ENCODE measurements at places on chromosomes 5 and 9.

DNA sequence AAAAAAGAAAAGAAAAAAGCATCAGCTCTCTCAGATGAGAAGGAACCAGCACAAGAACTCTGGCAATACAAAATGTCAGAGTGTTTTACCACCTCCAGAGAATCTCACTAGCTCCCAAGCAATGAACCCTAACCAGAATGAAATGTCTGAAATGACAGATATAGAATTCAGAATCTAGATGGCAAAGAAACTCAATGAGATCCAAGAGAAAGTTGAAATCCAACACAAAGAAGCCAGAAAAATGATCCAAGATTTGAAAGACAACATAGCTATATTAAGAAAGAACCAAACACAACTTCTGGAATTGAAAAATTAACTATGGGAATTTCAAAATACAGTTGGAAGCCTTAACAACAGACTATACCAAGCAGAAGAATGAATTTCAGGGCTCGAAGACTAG, 396.3 kb downstream of the PDE4D start:
- no peak for DNase-seq

DNA sequence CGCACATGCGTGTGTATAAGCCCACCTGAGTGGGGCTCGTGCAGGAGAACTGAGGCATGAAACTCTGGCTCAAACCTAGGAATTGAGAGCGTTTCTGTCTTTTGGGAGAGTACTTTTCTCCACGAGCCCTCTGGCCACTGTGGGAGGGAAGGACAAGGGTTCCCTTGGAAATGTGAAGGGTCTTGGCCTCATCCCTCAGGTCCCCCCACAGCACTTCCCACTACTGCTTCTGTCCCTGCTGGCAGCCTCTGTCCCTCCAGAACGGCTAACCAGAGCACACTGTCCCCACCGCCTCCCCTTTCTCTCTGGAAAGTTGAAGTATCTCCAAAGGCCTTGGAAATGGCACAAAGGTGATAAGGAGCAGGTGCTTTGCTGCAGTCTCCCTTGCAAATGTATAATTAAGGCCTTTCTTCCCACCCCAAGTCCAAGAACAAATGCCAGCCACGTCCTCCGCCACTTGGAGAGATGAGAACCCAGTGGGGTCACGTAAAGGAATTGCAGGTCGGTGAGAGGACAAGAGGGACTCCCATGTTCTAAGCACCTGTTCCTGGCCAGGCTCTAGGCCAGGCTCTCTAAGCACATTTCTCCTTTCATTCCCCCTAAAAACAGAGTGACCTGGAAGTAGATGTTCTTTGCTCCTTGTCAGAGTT, 107.9 kb upstream of the LMX1B start:
- no peak for DNase-seq

- no peak for DNase-seq
These were observed 429.9 kb downstream of the GABRG2 start for GRCh38 chr5:162497455-162497854.

GRCh38 chr5:85030316-85031084, 645.8 kb upstream of the EDIL3 start:
- DNase-seq: no peak

- no peak for DNase-seq
These were observed 208.1 kb upstream of the S1PR3 start for GRCh38 chr9:88782931-88783710.

DNA sequence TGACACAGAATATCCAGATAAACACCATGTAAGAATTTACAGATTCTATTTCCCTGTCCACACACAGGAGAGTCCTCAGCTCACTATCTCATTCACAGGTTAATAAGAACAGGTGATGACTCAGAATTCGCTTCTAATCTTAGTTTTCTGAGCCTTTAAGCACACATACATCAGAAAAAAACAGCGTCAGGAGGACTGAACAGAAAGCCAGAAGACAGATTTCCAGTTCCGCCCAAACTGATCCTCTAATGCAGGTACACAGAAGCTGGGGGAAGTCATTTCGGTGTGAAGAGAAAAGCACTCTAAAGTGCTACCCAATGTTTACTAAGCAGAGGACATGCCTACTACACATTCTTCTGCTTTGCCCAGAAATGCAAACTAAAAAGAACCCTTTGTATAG, 1.6 kb downstream of the CEMIP2 start:
- no peak for DNase-seq

DNA sequence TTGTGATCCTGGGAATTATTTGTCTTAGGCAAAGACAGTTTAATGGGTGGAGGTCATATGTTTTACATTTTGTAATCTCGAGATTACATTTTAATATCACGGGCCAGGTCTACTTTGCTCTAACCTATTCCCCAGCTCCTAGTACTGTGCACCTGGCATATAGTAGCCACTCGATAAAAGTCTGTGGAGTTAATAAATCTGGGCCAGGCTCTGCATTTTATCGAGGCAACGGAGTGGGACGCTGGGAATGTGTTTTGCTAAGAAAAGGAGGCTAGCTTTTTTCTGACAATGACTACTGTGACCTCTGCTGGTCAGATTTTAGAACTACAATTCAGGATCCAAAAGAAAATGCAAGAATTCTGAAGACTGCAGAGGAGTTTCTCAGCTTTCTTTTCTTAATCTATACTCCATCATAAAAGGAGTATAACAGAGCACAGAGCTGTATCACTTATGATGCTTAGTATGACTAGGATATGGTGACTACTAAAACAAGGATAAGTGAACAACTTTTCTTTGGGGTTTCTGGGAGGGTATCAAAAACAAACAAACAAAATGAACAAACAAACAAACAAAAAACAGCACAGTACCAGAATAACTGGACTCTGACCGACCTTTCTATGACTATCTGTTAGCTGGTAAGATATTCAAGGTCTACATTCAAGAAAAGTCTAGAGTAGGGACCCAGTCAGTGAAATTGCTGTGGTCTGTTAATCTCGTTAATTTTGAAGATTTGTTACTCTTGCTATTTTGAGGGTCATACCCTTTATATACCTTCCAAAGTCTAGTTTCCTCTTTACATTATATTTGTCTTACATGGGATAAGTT, 46.1 kb upstream of the CER1 start:
- DNase-seq: no peak

GRCh38 chr5:138775034-138775433, 21.8 kb downstream of the CTNNA1 start:
- DNase-seq: no peak

DNA sequence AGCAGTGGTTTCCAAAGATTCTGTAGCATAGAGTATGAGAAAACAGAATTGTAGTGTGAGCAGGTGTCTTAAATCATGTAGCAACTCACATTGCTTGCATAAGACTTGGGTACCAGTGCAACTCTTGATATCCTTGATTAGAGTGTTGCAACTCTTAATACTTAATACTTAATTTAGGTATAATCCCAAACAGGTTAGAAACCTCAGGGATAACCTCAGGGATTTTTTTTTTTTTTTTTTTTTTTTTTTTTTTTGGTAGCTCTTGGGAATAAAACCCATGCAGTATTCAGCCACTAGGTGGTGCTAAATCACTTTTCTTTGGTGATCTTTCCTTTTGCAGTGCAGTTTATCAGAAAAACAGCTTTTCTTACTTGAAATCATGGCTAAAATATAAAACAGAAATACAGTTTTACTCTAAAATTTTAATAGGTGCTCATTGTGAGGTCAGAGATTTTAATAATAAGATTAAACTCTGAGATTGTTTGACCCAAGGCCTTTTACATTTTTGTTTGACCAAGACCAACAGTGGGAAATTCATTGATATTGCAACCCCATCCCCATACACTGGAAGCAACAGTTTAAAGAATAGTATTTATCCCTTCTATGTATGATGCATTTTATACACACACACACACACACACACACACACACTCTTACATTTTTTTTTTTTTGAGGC, 55.3 kb downstream of the ERAP1 start:
- DNase-seq: no peak

- no peak for DNase-seq
These were observed 21.4 kb downstream of the WDR70 start for GRCh38 chr5:37400501-37400900.

DNA sequence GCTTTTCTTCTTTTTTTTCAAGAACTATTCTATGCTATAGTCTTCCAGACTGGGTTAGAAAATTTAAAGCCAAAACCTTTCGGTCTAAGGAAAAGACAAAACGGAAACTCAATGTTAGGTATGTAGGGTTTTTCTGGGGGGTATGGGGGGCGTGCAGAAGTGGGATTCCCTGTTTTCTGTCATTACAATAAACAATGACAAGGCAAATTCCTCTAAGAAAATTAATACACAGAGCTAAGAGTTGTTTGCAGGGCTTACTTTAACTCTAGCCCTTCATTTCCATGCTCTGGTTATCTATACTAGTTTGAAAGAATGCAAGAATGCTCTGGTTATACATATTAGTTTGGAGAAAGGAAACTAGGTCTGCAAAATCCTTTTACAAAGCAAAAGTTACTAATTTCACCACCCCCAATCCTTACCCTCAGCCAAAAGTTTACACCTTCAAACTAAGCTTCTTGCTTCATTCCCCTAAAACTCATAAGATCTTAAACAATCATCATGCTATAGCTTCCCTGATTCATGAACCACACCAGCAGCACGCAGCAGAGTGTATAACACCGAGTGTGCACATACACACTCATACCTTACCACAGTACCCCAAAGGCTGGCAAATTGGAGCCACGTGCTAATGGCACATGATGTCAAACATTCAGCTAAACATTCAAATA, 89.1 kb upstream of the NR5A1 start:
- DNase-seq: no peak

DNA sequence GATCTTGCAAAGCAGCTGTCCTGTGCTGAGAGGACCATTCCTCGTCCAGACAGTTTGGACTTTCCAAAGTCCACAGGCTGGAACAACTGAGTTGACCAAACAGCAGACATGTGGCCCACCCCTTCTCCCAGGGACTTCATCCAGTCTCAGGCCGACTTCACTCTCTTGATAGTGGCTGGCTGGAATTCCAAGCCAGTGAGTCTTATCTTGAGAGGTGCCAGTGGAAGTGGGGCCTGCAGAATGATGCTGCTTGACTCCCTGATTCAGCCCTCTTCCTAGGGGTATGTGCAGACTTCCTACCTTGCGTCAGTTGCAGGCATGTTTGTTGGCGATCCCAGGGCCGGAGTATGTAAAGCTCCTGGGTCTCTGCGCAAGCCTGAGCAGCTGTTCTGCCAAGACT, 131.4 kb upstream of the TSLP start:
- DNase-seq: no peak

DNA sequence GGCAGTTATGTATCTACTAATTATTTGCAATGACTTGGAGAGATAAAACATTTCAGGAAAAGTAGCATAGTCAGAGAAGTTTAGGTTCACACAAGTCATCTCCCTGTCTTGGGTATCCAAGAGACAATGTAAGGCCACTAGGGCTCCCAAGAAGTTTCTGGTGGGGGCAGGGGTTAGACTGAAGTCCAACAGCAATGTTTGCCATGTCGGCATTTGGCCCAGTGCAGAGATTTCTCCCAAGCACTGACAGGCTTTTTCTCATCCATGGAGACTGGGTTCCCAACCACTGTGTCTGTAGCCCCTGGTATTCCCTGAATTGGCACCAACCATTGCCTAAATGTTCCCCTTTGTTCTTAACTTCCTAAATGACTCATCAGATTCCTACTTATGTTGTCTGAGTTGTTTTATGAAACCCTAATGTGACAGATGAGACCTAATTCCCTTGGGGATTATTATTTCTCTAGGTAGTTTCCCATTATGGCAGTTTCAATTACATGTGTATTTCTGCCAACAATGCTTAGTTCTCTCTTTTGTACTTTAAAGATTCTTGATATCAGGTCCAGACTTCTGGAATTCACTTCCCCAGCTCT, 103.6 kb upstream of the EGFLAM start:
- DNase-seq: no peak

- DNase-seq: no peak
These were observed 67.0 kb upstream of the DPYSL3 start for GRCh38 chr5:147576646-147577535.

GRCh38 chr9:19807182-19807892, 18.5 kb upstream of the SLC24A2 start:
- no peak for DNase-seq

DNA sequence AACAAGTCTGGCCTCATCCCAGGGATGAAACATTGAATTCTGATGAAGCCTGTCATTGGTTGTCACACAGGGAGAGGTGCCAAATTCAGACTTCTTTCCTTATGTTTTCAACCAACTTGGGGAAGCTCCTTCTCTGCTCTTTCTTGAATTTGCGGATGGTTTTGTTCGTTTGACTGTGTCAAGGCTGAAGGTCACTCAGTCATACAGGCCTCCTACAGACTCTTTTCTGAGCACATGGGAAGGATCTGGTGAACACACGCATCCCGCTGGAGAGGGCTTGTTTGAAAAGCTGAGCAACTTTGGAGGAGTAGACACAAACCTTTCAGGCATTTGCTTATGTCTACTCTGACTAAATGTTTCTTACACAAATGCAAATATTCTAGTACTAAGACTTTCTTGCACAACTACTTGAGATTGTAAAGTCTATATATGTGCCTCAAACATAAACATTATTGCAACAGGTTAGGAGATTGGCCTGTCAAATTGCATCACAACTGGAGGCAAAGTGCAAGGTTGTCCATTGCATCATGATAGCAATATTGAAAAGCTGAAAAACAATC, 151.5 kb upstream of the NR3C1 start:
- DNase-seq: no peak

- DNase-seq: no peak
These were observed 97.4 kb downstream of the CDK5RAP2 start for GRCh38 chr9:120482424-120483186.

- DNase-seq: no peak
These were observed 2.5 kb upstream of the TMEM174 start for GRCh38 chr5:73170522-73170921.

GRCh38 chr9:81234924-81235610, 454.3 kb downstream of the TLE1 start:
- DNase-seq: no peak

DNA sequence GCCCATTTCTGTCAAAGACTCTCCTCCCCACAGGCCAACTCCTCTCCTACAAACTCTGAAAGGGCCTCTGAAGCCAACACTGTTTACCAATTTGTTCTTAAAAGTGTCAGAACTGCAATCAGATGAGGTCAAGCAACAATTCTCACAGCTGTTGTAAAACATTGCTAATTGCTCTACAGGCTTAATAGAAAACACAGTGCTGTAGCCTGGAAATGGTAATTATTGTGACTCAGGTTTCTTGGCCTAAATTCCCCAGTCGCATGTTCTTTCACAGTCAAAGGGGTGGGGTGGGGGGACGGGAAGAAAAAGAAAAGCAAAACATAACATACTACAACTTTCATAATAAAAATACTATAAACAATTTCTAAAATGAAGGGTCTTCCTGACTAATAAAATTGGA, 343.2 kb downstream of the DMAC1 start:
- DNase-seq: no peak

Data from stimulated activated CD8-positive, alpha-beta memory T cell treated with anti-CD3 and anti-CD28 coated beads, Interleukin-7, amount 100 ng/mL, for 1 hour (primary cell).